ENCODE measurements at places on chromosomes 4 and X.

GRCh38 chr4:127778102-127778501 is 4.0 kb upstream of the HSPA4L start:
- no peak for DNase-seq

- DNase-seq = no peak
Observed at GRCh38 chr4:121390335-121390734, 9.5 kb upstream of the QRFPR start.

- no peak for DNase-seq
Observed at GRCh38 chr4:4853371-4853823, 6.1 kb upstream of the MSX1 start.

- DNase-seq = no peak
Observed at GRCh38 chrX:4825550-4825949, 1112.1 kb upstream of the PRKX start.

GRCh38 chrX:137567682-137568232 is 1.8 kb downstream of the ZIC3 start:
- no peak for DNase-seq

DNA sequence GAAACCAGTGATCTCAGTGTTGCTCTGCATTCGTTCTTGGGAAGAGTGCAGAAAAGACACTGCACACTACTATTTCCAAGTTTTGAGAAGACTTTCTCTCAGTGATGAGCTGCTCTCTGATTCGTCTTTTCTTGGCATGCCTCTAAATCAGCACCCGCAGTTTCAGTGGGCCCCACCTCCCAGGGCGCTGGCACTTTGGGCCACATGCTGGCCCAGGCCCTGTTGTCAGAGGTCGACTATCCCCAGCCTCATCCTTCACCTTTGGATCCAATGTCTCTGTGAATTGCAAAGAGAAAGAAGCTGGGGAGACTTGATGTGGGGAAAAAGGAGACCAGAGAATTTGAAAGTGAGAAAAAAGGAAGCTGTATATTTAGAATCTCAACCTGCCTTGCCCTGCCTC is 644.1 kb upstream of the PITX2 start:
- DNase-seq = no peak

DNA sequence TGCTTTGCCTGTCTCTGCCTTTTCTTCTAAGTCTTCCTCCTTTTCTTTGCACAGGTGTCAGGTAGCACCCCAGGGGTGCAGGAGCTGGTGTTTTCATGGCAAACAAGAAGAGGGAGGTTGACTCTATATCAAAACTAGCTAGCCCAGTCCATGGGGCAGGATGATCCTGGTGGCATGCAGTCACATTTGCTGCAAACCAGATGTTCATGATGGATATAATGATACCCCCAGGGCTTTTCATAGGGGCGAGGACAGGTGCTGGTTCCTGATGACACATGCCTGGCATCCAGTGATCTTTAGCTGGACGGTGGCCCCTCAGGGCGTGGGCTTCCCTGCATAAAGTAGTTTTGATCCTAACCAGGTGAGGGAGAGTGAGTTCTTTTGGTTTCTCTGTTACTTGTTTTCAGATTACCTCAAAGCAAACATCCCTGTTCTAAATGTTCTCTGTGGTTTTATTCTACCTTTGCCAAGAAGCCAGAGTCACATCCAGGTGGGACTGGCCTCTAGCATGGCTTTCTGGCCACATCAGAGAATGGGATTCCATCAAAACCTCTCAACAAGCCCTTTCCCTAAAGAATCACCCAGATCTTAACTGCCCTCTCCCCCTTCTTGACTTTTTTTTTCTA is 11.2 kb upstream of the UBA6 start:
- DNase-seq = no peak

- DNase-seq = no peak
Observed at GRCh38 chrX:78624962-78625909, 33.9 kb downstream of the RTL3 start.
